ENCODE measurements at places on chromosomes 1 and 21.

DNA sequence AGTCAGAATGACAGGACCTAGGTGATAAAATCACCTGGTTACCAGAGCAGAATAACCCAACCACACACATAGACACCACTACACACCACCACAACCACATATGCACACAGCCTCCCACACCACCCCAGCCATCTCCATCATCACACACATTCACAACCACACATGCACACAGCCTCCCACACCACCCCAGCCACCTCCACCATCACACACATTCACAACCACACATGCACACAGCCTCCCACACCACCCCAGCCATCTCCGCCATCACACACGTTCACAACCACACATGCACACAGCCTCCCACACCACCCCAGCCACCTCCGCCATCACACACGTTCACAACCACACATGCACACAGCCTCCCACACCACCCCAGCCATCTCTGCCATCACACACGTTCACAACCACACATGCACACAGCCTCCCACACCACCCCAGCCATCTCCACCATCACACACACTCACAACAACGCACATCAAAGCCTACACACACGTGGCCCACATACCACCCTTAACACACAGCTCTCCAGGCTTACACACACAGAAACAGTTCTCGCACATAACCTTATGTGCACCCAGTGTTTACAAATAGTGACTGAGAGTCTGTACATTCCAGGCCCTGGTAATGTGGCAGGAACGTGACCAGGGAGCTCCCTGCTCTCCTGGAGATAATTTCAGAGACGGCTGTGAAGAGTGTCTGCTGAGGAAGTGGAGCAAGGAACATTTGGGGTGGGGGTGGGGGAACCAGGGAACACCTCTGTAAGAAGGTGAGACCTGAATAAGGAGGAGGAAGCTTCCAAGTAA, 3.3 kb upstream of the GJB3 start:
- peaks cover 38% of the 10 kb centered on the region for H3K27me3 ChIP-seq
- H3K4me3 ChIP-seq = no peak overlapping the region
- H3K4me1 ChIP-seq = peaks cover 1% of the 10 kb centered on the region

DNA sequence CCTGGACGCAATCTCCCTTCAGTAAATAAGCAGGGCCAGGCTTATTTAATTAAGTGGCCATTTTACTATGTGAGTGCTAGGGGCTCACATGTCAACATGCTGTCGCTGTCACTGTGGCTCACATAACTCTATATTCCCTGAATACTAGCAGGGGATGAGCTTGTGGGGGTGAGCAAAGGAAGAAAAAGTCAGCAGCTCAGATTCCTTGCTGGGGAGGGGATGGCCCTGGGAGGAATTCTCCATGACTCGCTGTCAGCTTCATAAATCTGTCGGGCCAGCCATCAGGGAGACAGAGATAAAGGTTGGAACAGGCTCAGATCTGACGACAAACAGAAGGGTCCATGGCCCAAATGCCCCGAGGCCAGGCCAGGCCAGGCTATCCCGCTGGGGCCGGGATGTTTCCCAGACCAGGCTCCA, 26.0 kb upstream of the PLEKHG5 start:
- DNase-seq = no peak
- H3K4me3 ChIP-seq = no peak overlapping the region
- H3K27ac ChIP-seq = no peak overlapping the region
- H3K4me1 ChIP-seq = no peaks in the 10 kb centered on the region
- peaks cover 3% of the 10 kb centered on the region for H3K36me3 ChIP-seq
- no peaks in the 10 kb centered on the region for H3K27me3 ChIP-seq

DNA sequence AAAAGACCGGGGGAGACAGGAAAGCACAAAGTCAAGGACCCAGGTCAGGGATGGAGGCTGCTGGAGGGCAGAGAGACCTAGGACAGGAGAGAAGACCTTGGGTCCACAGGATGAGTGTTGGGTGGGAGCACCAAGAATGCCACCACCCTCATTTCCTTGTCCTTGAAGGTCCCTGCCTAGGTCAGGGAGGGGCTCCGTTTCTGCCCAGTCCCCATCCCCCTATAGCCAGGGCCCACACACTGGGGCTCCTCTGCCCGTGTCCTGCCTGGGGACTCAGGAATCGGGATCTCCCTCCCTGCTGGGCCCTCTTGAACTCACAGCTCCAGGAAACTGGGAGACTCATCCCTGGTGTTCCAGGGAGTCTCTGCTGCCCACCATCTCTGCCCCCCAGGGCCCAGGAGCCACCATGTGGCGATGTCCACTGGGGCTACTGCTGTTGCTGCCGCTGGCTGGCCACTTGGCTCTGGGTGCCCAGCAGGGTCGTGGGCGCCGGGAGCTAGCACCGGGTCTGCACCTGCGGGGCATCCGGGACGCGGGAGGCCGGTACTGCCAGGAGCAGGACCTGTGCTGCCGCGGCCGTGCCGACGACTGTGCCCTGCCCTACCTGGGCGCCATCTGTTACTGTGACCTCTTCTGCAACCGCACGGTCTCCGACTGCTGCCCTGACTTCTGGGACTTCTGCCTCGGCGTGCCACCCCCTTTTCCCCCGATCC, 584 bp downstream of the TINAGL1 start:
- H3K36me3 ChIP-seq = no peaks in the 10 kb centered on the region
- H3K27me3 ChIP-seq = peaks cover 14% of the 10 kb centered on the region
- no peak overlapping the region for H3K4me3 ChIP-seq

DNA sequence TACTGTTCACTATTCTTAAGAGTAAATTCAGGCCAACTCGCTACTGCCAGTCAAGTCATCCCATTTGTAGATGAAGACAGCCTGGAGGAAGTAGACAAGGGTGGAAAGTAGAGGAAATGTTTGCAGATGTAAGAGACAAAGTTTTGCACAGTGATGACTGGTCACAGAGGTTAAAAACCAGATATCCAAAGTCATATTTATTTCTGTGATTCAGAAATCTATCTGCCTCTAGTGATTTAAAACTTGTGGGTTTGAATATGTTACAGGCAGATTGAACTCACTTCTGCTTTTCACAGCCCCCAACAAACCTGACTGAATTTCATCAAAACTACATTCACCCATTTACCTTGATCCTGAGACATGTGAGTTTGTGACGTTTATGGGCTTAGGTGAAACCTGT, 484.7 kb upstream of the C1orf87 start:
- no peaks in the 10 kb centered on the region for H3K4me1 ChIP-seq
- no peak overlapping the region for H3K4me3 ChIP-seq
- no peaks in the 10 kb centered on the region for H3K36me3 ChIP-seq
- no peak overlapping the region for H3K27ac ChIP-seq
- DNase-seq = no peak

All from stimulated activated naive B cell treated with anti-CD40 and anti-IgM and Interleukin-4, amounts not matched to agents 10 μg/mL and 1 μg/mL and 100 μg/mL, for 72 hours (primary cell).